CD4-positive, alpha-beta T cell treated with Interleukin-21 for 1 hour (primary cell): ENCODE measurements at places on chromosomes 1 and 21.

- DNase-seq: no peak
These were observed 2.9 kb downstream of the CENPS start for GRCh38 chr1:10432910-10433700.

GRCh38 chr1:77583483-77583882, 99.0 kb downstream of the ZZZ3 start:
- no peak for DNase-seq

DNA sequence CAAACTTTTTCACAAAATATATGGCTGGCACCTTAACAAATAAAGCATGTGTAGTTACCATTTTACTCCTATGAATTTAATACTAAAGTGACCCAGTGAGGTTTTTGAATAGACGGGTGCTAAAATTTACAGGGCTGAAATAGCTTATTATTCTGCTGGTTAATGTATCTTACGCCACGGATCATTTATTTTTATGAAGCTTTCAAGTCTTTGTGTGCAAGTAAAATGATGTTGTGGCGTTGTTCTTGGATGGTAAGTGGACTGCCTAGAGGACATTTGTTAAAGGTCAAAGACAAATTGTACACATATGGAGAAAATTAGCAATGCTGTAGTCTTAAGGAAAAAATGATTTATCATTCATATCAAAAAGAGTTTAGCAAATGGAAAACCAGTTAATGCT, 22.8 kb downstream of the INSL5 start:
- DNase-seq: no peak

- DNase-seq: peak; percentile 38
These were observed 2.7 kb upstream of the FMO1 start for GRCh38 chr1:171245458-171246064.

- DNase-seq: no peak
These were observed 4.5 kb upstream of the ANKRD13C start for GRCh38 chr1:70358921-70359564.

DNA sequence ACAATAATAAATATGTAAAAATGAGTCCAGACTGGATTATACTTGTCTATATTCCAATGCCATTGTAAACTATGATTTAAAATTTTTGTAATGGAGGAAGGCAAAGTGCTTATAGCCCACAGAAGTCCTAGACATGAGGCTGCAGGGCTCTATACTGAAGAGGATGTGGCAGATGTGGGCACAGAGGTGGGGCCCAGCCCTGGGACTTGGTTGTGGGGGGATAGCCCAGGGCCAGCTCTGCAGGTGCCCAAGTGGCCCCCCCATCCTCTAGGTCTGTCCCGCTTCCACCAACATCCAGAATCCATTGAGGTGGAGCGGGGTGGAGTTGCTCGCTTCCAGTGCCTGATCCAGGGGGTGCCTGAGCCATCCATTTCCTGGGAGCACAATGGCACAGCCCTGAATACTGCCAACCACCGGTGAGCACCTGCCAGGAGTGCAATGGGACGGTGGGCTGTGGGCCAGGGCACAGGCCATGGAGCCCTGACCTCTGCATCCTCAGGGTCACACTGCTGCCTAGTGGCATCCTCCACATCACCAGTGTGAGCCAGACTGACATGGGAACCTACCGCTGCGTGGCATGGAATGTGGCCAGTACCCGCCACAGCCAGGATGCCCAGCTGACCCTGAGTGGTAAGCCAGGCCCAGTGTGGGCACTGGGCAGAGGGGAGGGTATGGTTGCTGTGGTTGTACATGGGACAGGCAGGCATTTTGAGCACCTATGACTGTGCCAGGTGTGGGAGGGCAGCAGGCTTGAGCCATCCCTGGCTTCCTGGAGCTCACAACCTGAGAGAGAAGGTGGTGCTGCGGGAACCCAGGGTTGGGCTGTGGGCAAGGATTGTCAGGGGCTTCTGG, 21.0 kb downstream of the SLC27A3 start:
- DNase-seq: no peak

DNA sequence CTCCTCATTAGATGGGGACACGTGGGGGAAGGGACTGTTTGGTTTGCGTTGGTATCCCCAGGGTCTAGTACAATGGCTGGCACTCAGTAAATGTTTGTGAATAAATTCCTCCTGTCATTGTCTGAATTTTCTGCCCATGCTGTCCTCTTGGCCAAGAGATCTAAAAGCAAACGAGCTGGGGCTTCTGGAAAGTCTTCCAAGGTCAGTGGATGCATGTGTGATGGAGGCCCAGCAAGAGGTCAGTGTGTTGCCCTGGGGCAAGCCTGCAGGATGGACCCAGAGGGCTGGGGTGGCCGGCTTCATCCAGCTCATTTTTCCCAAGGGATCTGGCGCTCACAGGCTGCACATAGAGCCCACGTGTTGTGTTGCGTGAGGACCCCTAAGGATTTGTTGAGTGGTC, 30.0 kb upstream of the JUN start:
- DNase-seq: no peak

DNA sequence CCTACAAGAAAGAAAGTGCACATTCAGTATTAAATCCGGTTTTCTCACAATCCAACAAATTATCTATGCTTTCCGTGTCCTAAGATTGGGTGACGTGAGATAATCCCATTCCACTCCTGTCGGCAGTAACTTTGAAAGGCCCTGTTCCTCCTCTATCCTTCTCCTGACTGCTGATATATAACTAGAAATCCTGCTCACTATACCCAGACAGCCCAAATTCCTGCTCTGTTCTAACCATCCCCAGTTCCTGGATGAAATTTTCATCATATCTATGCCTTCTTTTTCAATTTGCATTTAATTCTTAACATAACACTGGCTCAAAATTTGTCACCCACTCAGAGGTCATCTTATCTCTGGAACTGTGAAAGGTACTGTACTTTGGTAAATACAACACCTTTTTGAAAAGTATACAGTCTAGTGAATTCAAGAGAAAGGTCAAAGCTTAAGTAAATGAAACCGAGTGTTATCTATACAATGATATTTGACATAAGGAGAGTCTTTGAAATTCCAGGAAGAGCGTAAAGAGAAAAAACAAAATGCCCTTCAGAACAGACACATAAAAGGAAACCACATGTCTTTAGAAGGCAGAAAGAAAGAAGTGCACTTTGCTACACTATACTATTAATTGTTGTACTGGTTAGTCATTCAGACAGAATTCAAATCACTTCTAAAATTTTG, 200.5 kb upstream of the NEGR1 start:
- DNase-seq: no peak

DNA sequence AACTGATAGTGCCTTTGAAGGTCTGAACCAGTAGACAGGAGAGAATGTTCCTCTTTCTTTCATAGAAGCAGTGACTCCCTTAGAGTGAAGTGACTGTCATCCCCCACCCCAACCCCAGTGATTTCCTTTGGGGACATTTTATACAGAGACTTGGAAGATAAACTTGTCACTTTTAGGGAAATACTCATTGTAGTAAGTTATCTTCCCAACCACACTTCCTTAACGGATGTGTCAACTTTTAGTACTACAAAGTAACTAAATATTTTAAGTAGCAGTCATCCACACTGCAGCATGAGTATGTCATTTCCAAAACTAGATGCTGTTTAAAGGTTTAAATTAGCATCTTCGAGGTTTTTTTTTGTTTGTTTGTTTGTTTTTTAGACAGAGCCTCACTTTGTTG, 13.7 kb downstream of the LRRC8B start:
- no peak for DNase-seq

DNA sequence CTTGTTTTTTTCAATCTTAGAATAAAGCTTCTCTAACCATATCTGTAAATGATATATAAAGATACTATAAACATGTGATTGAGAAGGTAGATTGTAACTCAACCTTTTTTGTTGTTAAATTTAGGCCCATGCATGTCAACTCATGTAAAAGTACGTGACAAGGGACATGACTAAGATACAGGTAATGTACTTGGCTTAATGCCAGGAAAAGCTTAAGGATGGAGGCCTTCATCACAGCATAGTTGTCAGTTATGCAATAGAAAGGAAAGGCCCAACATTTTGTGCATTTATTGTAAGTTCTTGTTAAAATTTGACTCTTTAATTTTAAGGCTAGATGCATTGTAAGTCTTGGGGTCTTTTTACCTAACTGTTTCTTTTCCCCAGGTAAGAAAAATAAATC, 305.1 kb downstream of the LTN1 start:
- no peak for DNase-seq

GRCh38 chr1:29639156-29639736, 402.9 kb downstream of the PTPRU start:
- no peak for DNase-seq

GRCh38 chr1:99326215-99326949, 62.1 kb downstream of the PLPPR4 start:
- no peak for DNase-seq

GRCh38 chr1:201348211-201348566, 29.3 kb downstream of the TNNT2 start:
- no peak for DNase-seq

GRCh38 chr1:86460998-86461397, 7.7 kb upstream of the CLCA1 start:
- no peak for DNase-seq

GRCh38 chr1:158830074-158830677, 975 bp upstream of the MNDA start:
- no peak for DNase-seq

GRCh38 chr1:205013683-205014367, 29.2 kb upstream of the CNTN2 start:
- DNase-seq: no peak

DNA sequence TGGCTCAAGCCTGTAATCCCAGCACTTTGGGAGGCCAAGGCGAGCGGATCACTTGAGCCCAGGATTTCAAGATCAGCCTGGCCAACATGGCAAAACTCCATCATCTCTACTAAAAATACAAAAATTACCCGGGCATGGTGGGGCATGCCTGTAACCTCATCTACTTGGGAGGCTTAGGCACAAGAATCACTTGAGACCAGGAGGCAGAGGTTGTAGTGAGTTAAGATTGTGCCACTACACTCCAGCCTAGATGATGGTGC, 12.0 kb downstream of the PALMD start:
- no peak for DNase-seq

- no peak for DNase-seq
These were observed 50.3 kb downstream of the USP48 start for GRCh38 chr1:21732664-21733063.

DNA sequence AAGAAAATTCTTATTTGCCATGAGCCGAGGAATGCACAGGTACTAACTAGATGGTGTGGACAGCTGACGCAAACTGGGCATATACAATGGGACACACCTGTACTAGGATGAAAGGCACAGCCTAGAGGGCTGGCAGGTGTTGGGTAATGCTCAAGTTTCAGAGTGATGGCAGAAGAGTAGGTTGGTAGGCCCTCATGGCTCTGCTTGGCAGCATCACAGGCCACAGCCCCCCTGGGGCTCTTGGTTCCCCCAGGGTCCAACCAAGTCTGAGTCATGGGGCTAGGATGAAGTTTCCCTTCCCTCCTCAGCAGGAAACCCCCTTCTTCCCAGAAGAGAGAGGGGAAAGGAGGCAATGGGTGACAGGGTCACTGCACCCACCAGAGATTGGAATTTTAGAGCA, 35.2 kb downstream of the SPEN start:
- no peak for DNase-seq

DNA sequence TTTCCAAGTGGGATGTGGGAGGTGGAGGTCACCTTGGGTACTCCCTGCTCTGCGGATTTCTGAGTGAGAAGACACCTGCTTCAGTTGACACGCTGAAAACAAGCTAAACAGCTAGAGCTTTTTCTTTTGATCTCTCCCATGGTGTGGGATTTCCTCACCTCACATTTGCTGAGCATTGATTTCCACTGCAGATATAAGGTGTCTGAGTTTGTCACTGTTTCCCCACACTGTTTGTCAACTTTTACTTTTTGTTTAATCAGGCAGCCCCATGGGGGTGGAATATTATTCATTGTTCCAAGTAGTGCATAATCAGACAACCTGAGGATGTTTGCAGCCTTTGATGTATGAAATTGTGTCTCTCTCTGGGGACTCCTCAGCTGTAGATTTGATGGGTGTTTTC, 49.5 kb downstream of the FASLG start:
- peak; percentile 56 for DNase-seq

DNA sequence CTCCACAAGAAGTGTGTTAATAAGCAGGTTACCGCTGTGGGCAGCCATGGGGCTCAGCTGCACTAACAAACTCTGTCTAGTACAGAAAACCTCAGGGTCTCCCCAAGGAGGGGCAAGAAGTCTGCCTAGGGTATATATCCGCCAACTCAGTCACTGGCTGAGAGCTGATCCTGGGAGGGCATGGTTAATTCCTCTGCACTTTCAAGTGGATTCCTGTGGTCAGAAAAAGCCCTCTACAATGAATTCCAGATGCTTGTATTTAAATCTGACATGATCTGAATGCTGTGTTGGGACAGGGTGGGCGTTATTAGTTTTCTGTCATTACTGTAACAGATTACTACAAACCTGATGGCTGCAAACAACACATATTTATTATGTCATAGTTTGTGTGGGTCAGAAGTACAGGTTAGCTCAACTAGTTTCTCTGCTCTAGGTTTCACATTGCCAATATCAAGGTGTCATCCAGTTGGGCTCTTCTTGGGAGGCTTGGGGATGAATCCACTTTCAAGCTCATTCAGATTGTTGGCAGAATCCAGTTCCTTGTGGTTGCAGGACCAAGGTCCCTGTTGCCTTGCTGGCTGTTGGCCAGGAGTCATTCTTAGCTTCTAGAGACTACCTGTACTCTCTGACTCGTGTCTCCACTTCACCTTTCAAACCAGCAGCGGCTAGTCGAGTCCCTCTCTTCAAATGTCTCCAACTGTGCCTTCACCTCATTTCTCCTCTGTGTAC, 8.0 kb upstream of the SELE start:
- DNase-seq: no peak

- DNase-seq: no peak
These were observed 6.5 kb downstream of the ENO1 start for GRCh38 chr1:8871965-8872399.

DNA sequence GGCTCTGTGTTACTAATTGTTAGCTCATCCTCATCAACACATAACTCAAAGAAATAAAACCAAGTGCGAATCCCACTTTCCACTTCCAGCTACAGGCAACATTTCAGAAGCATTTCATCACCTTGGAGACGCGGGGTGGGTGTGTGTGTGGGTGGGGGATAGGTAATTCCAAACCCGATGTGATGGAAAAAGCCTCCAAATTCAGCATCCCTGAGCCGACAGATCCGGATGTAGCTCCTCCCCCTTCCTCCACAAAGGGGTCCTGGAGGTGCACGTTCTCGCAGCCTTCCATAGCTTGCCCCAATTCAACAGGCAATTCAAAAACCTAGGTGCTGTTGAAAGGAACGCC, 486 bp downstream of the HSPA13 start:
- DNase-seq: peak; percentile 50

- DNase-seq: no peak
These were observed 38.8 kb upstream of the STMN1 start for GRCh38 chr1:25944986-25945385.

- no peak for DNase-seq
These were observed 82.8 kb downstream of the DTL start for GRCh38 chr1:212118167-212118871.

- DNase-seq: no peak
These were observed 510.1 kb downstream of the PLA2G4A start for GRCh38 chr1:187338762-187339412.

GRCh38 chr1:206953126-206953525, 6.9 kb upstream of the PIGR start:
- no peak for DNase-seq

DNA sequence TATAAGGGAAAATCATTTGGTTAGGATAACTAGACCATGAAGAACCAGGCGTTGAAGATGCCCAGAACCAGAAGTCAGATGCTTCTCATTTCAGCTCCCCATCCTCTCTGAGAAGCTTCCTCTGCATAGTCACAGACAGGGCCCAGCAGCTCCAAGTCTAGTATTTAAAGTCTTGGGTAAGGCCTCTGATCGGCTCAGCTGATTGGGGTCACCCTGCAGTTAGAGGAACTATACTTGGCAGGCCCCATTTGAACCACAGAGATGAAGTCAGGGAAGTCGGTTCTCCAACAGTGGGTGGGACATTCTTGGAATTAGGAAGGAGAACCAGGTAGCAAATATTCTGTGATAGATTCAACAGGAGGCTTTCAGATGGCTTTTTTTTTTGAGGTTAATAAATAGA, 48.3 kb downstream of the SLC22A15 start:
- DNase-seq: no peak
